ENCODE measurements at places on chromosomes 11 and 22.

DNA sequence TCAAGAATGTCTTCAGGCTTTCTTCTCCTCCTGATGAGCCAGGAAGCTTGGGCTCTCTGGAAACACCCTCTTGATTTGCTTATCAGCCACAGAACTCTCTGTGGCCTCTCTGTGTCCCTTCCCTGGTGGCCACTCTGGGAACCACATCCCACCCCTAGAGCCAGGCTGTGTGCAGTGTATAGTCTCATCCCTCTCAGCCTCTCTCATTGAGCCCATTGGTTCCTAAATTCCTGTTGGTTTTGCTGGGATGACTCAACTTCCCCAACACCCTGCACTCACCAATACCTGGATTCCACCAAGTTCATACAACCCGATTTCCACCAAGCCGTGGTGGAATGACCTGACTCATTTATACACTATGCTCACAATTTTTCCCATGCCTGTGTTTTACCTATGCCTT is 5.2 kb downstream of the IRAG1 start:
- peak; percentile 67 for DNase-seq

DNA sequence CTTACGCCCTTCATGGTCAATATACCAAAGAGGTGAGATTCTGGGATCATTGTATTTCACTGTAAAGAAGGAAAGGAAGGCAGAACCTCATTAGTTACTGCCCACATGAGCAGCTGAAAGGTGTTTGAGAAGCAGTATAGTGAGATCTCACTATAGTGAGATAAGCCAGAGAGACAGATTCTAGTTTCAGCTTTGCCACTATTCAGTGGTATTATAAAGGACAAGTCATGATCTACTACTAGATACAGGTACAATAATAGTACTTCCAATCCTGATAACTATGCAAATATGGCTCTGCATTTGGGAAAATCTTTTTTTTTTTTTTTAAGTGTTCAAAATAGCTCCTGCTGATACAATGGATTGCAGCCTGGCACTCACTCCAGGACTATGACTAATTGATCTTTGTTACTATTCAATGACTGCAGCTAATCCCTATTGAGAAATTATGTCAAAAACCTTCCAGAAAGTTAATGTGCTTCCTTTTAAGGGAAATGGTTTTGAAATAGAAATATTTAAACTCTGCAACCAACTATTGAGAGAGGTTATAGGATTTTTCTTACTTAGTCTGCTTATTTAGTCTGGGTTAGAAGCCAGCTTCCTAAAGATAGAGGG is 8.3 kb upstream of the DLAT start:
- no peak for DNase-seq

DNA sequence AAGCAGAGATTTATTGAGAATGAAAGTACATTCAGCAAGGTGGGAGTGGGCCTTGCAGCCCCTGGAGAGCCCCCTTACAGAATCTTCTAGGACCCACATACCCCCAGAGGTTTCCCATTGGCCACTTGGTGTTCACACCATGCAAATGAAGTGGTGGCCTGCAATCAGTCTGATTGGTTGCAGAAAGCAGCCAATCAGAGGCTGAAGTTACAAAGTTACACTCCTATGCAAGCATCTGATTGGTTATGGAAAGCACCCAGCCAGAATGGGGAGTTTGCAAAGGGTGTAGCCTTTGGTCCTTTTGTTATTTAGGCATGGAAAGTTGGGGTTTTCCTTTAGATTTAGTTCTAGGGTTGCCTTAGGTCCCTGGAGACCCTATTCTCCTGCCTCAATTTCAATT is 34.9 kb downstream of the UVRAG start:
- DNase-seq, result no peak

DNA sequence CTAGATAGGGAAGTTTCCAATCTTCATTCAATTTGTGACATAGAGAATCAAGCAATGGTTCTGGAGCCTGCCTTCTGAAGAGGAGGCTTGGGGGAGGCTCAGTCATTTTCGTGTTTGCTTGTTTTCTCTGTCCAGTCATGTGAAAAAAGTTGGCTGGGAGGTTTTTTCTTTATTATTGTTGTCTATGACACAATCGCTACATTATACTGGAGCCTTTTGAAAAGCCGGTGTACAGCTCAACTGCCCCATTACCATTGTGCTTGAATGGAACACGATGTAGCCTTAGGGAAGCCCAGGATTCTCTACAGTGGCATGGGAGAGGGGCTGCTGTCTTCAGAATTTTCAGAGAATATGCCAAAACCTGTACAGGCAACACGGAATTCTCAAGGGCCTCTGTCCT is 57.9 kb upstream of the NCAM1 start:
- DNase-seq, result no peak

- no peak for DNase-seq
Measured at GRCh38 chr22:27671413-27671935, 130.1 kb downstream of the MN1 start.

DNA sequence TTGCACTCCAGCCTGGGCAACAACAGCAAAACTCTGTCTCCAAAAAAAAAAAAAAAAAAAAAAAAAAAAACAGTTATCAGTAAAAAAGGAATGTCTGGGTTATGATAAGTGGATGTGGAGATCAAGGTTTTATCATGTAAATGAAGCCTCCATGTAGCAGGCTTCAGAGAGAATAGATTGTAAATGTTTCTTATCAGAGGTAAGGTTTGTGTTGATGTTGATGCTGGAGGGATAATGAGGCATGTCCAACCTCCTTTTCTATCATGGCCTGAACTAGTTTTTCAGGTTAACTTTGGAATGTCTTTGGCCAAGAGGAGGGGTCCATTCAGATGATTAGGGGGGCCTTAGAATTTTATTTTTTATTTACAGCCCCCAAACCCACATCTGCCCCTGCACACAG is 35.4 kb upstream of the TREH start:
- no peak for DNase-seq

- peak; percentile 42 for DNase-seq
Measured at GRCh38 chr11:11416917-11417316, 63.9 kb upstream of the CSNK2A3 start.

GRCh38 chr11:81674211-81674610 is 1059.5 kb downstream of the FAM181B start:
- DNase-seq, result no peak

GRCh38 chr22:20242393-20243175 is 25.5 kb downstream of the RTN4R start:
- DNase-seq, result no peak

DNA sequence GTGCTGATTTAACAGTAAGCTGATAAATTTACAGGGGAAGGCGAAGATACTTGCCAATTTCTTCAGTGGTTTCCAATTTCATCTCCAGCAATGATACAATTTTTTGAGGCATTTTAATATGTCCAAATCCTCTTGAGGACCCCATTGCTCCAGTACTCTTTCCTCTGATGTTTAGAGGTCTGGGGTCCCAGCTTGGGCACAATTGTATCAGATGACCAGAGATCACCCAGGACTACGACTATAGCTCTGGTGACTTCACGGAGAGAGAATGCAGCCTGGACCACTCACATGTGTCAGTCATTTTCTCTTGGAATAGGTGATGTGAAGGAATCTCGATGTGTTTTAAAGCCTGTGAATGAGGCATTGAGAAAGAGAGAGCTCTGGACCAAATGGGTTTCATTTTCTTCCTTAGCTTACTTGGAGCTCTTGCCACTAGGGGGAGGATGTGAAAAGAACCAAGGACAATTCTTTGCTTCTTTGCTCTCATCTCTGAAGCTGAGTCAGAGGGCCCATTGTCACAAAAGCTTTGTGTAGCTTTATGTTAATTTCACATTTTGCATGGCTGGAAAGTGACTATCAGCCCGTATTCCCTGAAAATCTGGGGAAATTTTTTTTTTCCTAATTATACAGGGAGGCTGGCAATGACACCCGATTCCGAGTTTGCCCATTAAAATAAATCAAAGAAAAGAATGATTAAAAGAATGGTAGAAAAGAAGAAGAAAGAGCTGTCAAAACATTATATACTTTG is 6.7 kb upstream of the CCDC90B start:
- peak; percentile 80 for DNase-seq

- no peak for DNase-seq
Measured at GRCh38 chr11:29389793-29390192, 627.0 kb downstream of the KCNA4 start.

DNA sequence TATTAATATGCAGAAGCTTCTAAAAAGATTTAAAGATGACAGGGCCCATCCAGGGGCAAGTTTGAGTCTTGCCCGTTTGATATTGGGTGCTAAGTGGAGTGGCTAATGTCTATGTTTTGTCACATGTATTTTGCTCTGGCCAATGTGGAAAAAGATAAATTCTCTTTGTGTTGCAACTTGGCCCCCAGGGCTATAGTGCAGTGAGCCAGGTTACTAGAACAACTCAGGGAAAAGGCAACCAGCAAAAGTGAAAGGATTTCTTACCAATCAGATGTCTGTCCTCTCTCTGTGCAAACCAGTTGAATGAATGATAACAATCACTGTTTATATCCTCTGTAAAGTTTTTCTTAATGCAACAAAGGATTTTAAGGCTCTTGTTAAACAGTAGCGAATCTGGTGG is 4.6 kb upstream of the CLNS1A start:
- DNase-seq, result peak; percentile 54

GRCh38 chr11:122951211-122951610 is 30.4 kb downstream of the BSX start:
- no peak for DNase-seq

DNA sequence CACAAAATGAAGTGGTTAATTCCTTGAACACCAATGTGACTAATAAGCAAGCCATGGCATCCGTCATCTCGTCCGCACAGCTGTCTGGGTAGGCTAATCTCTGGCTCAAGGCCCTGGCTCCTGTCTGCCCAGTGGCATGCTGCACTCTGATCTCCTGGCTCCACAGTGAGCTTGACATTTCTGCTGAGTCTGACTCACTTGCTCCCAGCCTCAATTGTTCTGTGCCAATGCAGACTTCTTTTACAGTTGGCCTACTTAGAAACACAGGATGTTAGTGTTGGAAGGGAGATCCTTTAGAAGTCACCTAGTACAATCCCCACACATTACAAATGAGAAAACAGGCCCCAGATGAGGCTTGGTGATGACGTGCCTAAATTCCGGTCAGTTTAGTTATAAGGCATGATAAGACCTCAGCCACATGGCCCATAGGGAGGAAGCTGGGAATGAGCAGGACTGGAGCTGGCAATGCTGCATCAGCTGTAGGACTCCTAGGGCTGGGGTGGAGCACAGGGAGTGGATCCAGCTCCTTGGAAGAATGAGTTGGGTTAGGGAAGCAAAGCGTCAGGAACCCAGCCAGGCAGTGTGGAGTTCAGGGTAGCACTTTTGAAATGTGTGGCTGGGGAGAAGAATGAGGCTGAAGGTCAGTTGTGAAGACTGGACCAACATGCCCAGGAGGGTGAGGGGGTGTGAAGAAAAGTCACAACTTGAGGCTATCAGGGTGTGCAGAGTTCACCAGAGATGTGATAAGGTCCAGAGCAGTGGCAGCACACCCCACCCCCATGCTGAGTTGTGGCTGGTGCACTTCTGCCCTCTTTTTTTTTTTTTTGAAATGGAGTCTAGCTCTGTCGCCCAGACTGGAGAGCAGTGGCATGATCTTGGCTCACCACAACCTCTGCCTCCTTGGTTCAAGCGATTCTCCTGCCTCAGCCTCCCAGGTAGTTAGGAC is 70.2 kb upstream of the EED start:
- peak; percentile 96 for DNase-seq

DNA sequence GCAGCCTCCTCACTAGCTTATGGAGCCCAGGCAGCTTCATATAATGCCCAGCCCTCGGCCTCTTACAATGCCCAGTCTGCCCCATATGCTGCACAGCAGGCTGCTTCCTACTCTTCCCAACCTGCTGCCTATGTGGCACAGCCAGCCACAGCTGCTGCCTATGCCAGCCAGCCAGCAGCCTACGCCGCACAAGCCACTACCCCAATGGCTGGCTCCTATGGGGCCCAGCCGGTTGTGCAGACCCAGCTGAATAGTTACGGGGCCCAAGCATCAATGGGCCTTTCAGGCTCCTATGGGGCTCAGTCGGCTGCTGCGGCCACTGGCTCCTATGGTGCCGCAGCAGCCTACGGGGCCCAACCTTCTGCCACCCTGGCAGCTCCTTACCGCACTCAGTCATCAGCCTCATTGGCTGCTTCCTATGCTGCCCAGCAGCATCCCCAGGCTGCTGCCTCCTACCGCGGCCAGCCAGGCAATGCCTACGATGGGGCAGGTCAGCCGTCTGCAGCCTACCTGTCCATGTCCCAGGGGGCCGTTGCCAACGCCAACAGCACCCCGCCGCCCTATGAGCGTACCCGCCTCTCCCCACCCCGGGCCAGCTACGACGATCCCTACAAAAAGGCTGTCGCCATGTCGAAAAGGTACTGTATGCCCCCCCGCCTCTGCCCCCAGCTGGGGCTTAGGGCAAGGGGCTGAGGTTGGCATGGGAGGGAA is 8.8 kb downstream of the RBM14 start:
- DNase-seq, result no peak

DNA sequence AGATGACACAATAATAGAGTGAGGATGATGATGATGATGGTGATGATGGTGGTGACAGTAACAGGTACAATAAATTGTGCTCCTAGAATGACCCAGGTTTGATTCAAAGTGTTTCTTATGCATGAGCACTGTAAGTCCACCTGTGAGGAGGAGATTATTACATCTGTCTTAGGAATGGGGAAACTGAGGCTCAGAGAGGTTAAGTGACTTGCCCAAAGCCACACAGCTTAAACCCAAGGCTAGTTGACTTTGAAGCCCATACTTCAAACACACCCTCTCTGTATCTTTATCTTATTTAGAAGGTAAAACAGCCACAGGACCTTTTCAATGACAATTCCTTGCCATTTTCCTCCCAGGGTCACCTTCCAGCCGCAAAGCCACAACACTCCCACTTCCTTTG is 88.9 kb downstream of the MIAT start:
- no peak for DNase-seq

- no peak for DNase-seq
Measured at GRCh38 chr11:125976156-125976555, 30.3 kb downstream of the VSIG10L2 start.

DNA sequence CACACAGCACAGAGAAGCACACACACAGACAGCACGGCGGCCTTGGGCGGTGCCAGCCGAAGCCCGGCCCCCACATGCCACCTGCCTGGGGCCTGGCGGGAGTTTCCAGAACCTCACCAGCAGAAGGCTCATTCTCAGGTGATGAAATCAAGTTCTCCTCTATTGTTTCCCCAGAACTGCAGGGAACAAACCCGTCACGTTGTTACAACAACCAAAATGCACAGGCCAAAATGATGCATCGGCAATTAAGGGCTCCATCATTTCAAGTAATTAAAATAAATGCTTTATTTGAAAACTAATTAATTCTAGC is 30.8 kb downstream of the GNB1L start:
- peak; percentile 69 for DNase-seq

GRCh38 chr11:93737904-93738612 is 3.2 kb downstream of the TAF1D start:
- no peak for DNase-seq

- no peak for DNase-seq
Measured at GRCh38 chr11:12813371-12814225, 139.4 kb downstream of the TEAD1 start.

GRCh38 chr11:103811870-103812455 is 224.5 kb upstream of the DDI1 start:
- DNase-seq, result no peak

Measured in trophoblast cell (in vitro differentiated cells and primary cell).